ENCODE measurements at places on chromosomes 1 and 21.

DNA sequence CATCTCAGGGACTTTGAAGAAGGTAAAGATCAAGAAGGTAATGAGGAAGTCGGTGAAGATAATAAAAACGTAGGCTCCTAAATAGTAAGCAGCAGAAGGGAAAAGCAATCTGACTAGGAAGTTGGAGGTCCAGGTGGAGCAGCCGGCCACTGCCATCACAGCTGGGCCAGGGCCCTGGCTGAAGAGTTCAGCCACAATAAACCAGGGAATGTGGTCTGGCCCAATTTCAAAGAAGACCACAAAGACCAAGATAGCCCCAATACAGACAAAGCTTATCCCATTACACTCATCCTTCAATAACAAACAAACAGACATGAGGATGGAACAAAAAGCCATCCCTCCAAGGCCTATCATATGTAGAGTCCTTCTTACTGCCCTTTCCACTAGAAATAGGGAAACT lies 18.4 kb upstream of the JAK1 start:
- DNase-seq, result no peak

DNA sequence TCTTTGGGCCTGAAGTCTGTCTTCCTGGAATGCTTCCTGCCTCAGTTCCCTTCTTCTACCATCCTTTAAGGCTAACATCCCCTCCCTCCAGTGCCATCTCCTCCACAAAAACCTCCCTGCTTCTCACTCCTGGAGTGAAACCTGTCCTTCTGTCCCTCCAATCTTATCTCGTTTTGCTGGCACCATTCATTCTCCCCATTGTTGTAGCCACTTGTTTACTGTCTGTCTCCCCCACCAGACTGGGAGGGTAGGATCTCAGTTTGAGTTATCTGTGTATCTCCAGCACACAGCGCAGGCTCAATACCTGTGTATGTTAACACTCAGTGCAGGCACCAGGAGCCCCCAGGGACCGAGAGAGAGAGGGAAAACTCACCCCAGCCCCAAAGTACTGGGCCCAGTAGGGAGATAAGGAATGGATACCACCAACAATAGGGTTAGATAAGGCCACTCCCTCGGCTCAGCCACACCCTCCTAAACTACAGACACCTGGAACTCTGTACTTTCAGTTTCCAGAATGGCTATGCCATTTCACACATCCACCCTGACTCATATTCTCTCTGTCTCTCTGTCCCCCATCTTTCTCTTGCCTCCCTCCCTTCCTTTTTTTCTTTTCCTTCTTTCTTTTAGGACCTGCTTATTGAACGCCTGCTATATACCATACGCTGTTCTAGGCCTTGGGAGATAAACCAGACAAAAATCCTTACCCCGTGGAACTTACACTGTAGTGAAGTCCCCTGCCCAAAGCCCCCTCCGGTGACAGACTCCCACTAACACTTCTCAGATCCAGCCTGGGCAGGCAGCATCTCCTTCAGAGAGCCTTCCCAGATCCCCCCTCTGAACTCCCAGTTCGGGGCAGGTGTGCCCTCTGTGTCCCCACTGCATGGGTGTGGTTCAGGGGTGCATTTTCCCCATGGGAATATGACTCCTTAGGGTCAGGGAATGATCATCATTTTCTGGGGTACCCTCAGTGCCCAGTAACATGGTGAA lies 3.3 kb upstream of the SSBP3 start:
- peak; percentile 19 for DNase-seq

DNA sequence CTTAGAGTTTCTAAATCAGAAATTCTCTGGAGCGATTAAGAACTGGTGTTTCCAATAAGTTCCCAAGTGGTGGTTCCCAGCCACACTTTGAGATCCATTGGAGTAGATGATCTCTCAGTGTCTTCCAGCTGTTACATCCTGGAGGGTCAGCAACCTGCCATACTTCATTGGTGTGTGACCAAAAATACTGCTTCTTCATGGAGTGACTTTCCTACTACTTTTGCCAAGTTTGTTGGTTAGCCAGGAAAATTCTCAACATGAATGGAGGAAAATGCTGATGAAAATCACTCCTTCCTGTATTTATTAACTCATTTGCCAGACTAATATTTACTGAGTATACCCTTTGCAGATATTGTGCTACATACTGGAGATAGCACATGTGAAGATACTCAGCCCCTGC lies 186.1 kb downstream of the FGGY start:
- no peak for DNase-seq

DNA sequence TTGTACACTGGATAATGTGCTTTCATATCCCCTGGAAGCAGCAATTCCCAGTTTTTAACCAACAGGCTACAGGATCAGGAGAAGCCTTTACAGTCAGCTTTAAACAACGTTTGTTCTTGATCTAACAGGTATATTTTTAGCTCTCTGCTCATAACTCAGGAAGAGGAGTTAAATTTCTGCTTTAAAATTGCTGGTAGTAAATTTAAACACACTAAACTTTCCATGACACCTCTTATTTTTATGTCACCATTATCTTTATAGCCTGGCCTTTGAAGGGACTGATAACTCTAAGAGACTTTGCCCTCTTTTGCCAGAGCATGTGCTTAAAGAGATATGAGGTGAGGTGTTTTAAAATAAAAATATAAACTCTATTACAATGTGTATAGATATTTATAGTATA lies 119.6 kb upstream of the BRINP3 start:
- no peak for DNase-seq

DNA sequence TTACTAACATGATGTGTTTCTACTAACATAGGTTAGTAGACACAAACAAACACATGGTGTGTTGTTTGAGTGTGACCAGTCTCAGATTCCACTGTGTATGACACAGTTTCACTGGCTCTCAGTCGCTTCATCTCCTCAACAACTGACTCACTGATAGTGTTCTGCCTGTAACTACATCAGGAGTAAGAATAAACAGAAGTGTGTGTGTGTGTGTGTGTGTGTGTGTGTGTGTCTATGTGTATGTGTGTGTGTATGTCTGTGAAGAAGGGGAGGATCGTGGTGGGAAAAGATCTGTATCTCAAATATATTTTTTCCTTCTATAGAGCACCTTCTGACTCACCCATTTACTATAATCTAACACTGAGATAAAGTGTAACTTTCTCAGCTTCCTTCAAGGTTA lies 391.0 kb downstream of the PTPRC start:
- DNase-seq, result no peak

- no peak for DNase-seq
Observed at GRCh38 chr1:209262631-209263030, 320.9 kb upstream of the CAMK1G start.

DNA sequence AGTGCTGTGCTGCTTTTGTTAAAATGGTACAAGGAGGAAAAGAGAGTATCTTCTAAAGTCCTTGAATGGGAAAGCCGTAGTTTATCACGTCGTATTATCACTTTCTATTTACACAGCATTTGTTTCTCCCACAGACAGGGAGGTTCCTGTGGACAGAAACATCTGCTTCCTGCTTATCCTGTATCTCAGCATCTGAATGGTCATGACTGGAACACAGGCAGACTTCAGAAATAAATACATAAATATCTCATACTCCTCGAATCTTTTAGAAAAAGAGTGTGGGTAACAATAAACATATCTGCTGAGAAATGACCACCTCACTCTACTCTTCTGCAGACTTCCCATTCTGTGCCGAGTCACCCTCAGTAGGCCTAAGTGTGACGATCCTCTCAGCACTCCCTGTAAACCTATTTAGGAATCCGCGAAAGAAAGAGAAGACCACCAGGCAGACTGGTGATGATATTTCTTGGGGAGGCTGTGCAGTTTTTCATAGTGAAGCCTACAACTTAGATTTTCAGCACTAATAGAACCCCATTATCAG lies 393.5 kb downstream of the SMYD3 start:
- peak; percentile 62 for DNase-seq

DNA sequence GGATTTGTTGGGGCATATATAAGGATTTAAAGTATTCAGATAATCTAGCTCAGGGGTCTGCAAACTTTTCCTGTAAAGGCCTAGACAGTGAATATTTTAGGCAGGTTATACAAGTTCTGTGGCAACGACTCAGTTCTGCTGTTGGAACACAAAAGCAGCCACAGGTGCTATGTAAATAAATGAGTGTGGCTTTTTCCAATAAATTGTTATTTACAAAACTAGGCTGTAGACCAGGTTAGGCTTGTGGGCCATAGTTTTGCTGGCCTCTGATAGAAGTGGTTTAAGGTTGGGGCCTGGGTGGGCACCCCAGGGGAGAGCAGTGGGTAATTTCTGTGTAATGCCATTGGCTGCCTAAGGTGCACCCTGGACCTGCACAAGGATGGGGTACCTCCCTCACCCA lies 16.9 kb upstream of the IGFN1 start:
- no peak for DNase-seq
